Naive thymus-derived CD8-positive, alpha-beta T cell (primary cell): ENCODE measurements at places on chromosomes 11 and 22.

DNA sequence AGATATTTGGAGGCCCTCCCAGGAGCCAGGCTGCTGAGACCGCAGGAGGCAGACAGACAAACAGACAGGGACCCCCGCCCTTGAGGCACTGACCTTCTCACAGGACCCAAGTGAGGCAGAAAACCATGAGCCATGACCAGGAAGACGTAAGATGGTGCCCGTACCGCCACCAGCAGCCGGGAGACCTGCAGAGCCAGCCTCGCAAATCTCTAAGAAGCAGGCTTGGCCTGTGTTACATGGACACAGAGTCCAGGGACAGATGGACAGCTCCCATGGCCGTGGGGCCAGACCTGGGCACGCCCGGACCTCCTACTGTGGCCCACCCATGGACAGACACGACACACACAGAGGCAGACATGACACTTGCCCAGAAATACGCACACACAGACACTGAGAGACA, 30.7 kb upstream of the TOLLIP start:
- no peak for DNase-seq

DNA sequence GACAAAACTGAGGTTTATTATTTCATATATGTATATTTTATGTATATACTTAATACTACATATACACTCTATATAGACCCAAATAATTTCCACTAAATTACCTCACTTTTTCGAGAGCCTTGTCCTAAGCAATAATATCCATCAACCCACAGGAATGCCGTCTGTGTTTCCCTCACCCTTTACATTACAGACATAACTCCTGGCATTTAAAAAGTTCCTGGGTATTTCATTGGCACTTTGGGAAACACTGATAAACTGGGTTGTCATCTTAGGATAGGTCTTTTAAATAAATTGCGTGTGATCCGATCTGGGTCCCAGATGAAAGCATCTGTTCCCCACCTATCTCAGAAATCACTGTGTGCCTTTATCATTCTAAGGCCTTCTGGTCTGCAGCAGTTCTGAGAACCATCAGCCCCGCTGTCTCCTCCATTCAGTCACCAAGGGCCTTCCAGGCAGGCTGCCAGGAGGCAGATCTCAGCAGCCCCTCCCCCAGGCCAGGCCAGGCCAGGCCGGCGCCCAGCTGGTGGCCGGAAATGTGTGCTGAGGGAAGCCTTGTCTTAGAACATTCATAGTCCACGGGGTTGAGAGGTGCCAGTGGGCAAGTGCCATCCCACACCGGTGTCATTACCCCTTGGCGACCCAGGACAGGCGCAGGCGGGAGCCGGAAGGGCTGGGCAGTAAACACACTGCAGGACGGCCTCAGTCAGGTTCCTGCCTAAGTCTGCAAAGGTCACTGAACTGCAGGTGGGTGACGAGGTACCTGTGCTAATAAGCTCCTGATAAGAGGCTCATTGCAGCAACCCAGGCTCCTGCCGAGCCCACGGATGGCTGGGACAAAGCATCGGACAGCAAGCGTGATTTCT, 3.3 kb downstream of the FGF19 start:
- DNase-seq = no peak

DNA sequence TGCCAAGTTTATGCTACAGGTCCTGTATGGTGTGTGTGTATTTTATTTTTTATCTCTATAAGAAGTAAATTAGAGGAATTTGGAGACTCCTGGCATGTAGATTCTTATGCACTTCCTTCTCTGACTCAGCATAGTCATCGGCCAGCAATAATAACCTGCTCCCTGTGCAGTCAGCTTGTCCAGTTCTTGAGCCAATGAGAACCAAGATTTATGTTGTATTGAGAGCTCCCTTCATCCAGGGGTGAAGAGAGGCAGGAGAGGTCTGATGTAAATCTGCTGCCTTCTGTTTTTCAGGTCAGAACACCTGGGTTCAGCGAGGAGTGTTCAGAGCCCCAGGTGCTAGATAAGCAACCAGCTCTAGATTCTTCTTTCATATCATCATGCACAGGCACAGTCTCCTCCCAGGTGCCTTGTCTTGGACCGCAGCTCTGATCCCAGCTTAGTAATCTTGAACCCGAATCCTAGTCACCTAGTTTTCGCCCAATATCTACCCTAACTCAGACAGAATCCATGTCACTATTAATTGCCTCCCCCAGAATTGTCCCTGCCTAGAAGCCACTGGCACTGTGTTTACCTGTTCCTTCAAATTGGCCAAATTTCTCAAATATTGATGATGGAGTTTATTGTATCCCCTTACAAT, 328.2 kb upstream of the NCAM1 start:
- DNase-seq = no peak

- no peak for DNase-seq
Measured at GRCh38 chr11:63012430-63012829, 3.2 kb downstream of the SLC22A8 start.

- no peak for DNase-seq
Measured at GRCh38 chr11:111684251-111684650, 81.9 kb downstream of the PPP2R1B start.

DNA sequence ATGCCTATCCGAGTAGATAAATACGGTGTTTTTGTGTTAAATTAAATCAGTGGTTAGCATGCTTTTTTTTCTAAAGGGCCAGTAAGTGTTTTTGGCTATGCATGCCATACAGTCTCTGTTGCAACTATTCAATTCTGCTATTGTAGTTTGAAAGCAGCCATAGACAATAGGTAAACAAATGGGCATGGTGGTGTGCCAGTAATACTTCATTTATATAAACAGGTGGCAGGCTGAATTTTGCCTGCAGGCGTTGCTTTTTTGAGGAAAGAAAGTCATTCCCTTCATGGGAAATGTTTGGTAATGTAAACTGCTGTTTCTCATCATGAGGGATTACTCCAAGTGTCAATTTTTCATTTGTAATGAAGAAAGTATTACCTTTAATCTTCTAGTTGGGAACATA, 106.5 kb downstream of the TMEM135 start:
- DNase-seq = no peak

DNA sequence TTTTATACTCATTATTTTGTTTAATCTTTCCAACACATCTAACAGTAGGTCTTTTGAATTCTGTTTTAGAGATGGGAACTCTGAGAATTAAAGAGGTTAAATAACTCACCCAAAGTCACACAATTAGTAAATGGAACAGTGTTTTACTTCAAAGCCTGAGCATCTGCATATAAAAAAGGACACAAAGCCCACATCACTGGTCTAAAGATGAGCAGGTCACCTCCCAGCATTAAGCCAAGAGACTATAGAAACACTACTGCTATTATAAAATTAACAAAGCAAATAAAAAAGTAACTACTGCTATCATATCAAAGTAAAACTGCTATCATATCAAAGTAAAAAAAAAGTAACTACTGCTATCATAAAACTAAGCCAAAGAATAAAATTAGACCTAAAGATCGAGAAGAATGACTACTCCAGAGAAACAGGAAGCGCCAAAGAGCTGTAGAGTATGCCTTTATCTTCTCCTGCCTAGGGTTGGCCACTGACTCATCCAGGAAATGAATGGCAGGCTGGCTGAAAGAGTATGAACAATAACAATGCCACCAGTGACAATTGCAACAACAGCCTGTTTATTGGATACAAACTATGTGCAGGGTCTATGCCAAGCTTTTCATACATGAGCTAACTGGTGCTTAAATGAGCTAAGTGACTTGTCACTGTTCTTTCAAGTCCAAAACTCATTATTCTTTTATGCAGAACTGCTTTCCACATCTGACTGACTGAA, 1153.0 kb upstream of the TENM4 start:
- DNase-seq = no peak

- DNase-seq = no peak
Measured at GRCh38 chr11:119545978-119546915, 123.3 kb upstream of the THY1 start.

- no peak for DNase-seq
Measured at GRCh38 chr22:47606426-47606825, 844.0 kb downstream of the TBC1D22A start.
